ENCODE measurements at places on chromosomes 4 and X.

- no peak for DNase-seq
These were observed 93.9 kb upstream of the FRMPD3 start for GRCh38 chrX:107355533-107355932.

DNA sequence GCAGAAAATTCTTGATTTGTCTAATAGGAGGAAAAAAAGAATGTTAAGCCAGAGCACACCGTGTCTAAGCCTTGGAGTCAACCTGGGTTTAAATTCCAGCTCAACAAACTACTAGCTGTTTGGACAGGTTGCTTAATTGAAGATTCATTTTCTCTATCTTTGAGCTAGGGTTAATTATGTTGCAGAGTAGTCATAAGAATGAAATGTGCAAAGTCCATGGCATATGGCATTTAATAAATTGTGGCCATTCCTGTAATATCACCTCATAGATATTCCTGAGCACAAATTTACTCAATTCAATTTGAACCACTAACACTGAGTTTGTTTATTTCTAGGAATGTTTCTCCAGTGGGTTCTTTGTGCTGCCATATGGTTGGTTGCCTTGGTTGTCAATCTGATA is 4.6 kb downstream of the TMEM144 start:
- no peak for DNase-seq

DNA sequence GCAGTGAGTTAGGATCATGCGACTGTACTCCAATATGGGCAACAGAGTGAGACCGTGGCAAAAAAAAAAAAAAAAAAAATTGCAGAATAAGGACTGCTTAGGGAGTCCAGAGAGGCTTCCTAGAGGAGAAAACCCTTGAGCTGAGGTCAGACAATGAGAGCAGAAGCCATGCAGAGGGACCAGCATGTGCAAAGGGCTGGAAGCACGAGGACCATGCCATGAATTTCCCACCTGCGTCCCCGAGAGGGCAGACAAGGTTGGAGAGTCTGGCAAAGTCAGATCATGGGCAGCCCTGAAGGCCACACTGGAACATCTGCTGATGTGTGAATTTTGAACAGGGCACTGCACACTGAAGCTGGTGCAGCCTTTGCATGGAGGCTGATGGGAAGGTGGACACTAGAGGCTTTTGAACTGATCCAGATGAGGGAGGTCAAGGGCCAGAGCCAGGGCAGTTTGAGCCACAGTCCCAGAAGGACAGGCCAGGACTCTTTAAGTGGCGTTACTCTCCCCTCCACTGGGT is 6.5 kb upstream of the JAKMIP1 start:
- DNase-seq = no peak

DNA sequence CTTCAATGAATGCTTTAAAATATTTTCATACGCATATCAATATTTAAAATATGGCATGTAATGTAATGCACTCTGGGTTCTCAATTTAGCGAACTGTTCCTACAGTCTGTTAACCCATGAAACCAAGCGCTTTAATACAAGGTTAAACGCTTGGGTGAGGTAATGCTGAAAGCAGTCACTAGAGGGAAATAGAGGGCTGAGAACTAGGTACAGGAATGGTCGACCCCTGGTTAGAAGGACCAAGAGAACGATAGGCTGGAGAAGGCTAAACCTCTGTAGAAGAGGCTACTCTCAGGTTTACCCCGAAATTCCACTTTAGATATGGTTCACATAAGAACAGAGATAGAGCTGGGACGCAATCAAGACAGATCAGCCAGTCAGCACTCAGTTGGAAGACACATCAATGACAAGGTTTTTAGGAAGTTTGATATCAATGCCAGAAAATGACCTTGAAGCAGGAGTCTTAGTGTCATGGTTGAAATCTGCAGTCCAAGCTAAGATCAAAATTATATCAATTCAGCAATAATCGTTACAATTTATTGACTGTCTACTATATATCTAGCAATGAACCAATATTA is 26.9 kb downstream of the ARSJ start:
- DNase-seq = peak; percentile 25

GRCh38 chr4:57073559-57073958 is 36.6 kb downstream of the IGFBP7 start:
- DNase-seq = no peak
